ENCODE measurements at places on chromosomes 3 and 15.

DNA sequence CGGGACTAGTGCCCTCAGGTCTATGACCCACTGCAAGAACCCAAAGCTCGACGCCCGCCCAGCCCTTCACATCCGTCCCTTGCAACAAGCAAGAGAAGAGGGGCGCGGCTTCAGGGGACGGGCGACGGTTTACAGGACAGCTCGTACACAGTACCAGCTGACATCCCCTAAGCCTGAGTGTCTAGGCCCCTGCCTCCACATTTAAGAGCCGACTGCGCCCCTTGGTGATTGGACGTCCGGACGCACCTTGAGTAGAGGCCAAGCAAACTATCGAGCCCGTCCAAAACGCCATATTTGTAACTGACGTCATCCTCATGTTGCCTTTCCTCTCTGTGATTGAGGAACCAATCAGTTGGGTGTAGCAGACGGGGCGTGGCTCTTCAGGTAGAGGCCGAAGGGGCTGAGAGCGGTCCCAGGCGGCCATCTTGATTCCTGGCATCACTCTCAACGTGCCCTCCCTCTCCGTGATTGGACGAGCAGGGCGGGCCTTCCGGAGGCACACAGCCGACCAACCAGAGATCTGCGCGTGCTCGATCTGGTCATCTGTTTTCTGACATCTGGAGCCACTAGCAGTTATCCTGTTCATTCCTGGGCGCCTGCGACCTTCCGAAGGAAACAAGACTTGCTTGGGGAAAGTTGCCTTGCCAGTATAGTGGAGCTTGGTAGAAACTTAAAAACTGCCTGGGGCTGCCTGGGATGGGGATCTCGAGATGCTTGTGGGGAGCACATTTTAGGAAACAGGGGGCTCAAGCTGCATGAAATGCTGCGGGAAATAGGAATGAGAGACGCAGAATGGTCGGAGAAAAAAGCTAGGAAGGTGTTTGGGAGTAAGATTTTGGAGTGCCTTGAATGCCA is 4.0 kb upstream of the RPL14 start:
- DNase-seq: peak; percentile 97

GRCh38 chr3:118801899-118802298 is 232.7 kb downstream of the IGSF11 start:
- DNase-seq: peak; percentile 71

DNA sequence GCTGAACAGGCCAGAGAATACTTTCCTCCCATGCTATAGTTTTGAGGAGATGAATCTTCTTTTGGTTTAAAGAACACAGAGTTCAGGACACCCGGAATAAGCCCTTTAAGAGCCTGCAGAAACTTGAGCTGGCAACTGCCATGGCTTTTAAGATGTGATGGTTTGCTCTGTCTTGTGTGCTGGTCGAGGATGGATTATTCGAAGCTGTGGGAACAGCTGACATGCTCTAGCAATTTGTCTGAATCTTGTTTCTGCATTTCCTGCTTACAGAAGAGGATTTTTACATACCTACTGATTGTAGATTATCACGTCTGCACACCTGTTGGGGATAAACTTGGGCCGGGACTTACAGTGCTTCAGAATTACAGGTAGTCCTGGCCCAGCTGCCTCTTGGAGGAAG is 396.9 kb downstream of the LRTM1 start:
- DNase-seq: no peak

DNA sequence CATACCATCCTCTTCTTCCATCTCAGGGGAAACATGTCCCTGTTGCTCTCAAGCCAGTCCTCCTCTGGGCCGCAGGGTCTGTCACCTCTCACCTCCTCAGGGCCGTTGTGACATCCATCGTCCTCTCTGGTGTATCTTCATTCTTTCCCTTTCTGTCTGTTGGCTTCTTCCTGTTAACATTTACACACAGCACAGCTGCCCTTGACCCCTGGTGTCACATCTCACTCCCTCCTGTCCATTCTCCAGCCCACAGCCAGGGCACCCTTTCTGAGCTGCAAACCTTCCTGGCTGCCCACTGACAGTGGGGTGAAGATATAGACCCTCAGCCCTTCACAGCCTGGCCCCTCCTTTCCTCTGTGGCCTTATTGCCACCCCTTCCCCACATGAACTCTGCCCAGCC is 79.6 kb upstream of the ADAMTSL3 start:
- no peak for DNase-seq

Data from left ventricle myocardium inferior (tissue), 1 donor.